NCI-H748 treated with DMSO at 0.1 percent for 48 hours (cell line): ENCODE measurements at places on chromosomes 5 and 9.

- DNase-seq: no peak
Measured at GRCh38 chr9:116646661-116647514, 40.2 kb upstream of the TRIM32 start.

DNA sequence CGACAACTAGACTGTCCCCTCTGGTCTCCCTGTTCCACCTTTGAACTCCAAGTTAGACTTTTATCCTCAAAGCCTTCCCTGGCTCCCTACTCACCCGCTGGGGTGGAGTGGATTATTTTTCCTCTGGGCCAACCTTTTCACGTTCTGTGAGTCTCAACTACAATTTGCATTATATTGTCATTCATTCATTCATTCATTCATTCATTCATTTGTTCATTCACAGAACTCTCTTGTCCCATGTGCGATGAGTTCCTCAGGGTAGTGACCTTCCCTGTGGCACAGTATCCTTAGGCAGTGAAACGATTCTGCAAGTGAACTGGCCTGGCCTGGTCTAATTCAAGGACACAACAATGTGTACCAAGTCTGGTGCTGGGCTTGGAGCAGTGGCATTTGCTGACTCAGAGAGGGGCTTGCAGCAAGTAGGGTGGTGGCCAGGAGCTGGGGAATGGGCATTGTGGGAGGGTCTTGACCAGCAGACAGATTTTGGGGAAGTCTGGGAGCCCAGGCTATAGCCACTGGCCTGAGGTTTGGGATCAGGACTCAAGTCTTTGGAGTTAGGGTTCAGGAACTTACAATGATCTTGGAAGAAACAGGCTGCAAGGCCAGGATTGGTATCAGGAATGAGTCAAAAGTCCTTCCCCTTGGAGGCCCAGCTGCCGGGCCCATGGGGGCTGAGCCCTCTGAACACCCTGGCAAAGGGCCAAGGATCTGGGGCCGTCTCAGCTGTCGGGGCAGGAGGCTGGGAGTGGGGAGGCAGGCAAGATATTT lies 37.2 kb upstream of the COL15A1 start:
- DNase-seq: no peak

DNA sequence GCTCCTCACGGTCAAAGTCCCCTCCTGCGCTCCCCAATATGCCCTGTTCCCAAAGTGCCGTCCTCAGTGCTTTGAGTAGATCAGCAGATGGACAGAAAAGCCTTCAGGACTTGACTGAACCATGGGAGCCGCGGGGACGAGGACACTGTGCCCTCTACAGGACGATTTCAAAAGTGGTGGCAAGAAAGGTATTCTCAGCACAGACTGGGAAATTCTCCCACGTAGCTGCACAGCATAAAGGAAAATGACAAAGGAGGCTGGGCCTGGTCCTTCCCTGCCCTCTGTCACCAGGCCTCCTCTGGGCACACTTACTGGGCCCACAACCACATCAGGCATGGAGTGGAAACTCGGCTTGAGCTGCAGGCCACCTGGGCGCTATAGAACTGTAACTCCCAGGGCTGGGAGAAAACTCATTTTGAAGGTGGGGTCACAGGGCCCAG lies 16.7 kb upstream of the MTMR12 start:
- peak; percentile 83 for DNase-seq

DNA sequence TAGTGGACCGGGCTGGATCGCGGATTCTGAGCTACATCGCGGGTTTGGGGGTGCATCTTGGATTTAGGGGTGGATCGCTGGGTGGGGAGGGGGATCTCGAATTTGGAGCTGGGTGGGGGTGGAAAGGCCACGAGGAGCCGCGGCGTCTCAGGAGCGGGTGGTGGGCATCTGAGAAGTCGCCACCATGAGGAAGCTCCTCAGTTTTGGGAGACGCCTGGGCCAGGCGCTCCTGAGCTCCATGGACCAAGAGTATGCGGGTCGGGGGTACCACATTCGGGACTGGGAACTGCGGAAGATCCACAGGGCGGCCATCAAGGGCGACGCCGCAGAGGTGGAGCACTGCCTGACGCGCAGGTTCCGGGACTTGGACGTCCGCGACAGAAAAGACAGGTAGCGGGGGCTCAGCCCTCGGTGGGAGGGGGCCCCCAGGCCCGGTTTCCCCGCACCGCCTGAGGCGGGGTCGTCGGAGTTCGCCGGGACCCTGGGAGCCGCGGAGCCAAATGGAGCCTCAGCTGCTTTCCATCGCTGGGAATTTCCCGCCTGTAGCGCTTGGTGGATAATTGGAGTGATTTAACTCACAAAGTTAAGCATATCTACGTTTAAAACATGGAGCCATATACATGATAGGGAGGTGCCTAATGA lies 376 bp downstream of the ANKRD18B start:
- DNase-seq: no peak

DNA sequence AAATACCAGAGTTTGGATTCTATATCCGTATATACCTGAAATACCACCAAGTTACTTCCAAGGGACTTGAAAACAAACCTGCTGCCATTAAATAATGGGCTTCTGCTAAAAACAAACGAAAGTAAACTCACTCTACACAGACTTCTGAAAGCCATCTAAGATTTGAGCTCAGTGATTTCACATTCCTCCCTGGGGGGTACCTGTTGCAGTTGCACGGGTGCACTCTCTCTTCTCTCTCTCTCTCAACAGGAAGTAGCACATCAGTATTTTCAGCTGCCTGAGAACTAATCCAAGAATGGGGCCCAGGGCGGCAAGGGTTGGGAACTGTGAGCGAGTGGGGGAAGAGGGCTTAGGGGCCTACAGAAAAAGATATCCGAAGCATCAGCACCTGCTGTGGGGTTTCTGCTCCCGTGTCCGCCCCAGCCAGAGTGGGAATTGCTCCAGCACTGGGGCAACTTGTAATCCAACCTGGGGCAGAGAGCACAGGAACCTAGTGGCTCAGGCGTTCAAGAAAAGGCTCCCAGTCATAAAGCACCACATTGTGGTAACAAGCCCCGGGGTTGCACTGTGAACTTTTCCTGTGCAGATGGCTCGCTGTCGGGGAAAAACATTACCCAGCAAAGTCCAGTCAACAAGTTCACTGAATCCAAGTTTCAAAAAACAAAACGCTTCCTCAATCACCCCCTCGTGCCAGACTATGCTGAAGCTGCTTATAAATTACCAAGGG lies 99.8 kb downstream of the EFNA5 start:
- DNase-seq: peak; percentile 40

DNA sequence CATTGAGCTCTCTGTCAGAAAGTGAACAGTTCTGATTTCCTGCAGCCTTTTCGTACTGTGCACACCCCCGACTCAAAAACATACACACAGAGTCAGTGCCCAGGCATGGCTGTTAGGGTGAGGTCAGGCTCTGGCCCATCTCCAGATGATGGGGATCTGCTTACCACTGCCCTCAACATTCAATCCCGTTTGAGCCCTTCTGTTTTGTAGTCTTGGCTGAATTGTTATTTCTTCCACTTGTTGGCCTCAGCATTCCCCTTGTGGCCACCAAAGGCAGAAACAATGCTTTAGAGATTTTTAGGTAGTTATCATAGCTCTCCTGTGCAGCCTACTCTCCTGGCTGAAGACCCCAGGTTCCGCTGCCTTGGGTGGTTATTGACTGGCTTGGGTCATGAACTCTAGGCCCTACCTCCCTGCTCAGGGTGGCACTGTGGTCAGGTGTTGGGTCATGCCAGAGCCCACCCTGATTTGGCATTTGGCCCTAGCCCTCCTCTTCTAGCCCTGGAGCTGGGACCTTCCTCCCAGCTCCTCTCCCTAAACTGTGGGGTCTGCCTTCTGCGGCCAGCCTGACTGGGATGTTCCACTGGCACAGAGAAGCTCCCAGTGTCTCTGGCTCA lies 7.8 kb upstream of the MYOZ3 start:
- DNase-seq: no peak

GRCh38 chr9:132878695-132879456 lies at the start of gene SPACA9:
SPACA9 (plus strand) TSS chr9:132878898; CDS start chr9:132883948, 5,050 bp downstream.
- peak; percentile 17 for DNase-seq

- no peak for DNase-seq
Measured at GRCh38 chr5:170296036-170296934, 1.3 kb downstream of the LCP2 start.

DNA sequence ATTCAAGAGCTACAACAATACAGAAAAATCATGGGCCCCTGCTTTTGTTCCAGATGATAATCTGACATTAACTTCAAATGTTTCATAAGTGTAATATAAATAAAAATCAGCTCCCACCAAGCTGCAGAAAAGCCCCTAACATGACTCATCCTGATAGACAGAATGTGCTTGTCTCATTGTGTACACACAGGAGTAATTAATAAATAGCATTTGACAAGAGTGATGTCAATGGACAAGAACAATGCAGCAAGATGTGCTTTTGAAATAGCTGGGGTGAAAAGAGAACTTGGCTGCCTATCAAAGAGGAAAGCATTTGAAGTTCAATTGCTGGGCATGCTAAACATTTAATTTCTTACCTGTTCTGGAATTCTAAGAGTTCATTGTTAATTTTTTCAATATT lies 79.2 kb downstream of the DNAH5 start:
- peak; percentile 67 for DNase-seq

DNA sequence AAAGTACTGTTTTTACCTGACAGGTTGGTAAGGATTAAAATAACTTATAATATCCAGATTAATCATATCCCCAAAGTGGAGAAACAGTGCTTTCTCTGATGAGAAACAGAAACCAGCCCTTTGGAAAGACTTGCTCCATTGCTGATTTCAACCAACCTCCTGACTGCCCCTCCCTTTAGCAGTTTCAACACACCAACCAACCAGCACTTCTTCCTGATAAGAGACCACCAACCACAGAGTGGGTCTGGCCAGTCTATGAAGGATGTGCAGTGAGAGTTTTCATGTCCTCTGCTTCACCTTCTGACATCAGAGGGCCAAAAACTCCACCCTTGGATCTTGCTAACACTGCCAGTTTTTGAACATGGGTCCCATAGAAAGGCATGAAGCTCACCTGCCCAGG lies 28.1 kb downstream of the RIGI start:
- no peak for DNase-seq

GRCh38 chr5:154476354-154477205 lies 1.4 kb downstream of the HAND1 start:
- no peak for DNase-seq

DNA sequence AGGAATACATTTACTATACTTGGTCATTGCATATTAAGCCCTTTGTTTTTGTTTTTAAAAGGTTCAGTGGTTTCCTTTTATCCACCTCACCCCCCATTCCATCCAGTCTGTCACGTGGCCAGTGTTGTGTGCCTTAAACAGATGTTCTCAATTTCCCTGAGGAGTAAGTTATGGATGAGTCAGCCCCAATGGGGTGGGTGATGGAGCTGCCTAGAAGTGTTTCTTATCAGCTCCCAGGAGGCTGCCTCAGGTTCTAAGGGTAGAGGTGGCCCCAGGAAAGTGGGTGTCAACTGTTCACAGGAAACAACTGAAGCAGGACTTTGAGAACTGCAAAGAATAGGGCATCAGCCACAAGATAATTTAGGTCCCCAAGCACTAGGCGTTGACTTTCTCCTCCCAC lies 41.1 kb downstream of the ACTBL2 start:
- DNase-seq: no peak

DNA sequence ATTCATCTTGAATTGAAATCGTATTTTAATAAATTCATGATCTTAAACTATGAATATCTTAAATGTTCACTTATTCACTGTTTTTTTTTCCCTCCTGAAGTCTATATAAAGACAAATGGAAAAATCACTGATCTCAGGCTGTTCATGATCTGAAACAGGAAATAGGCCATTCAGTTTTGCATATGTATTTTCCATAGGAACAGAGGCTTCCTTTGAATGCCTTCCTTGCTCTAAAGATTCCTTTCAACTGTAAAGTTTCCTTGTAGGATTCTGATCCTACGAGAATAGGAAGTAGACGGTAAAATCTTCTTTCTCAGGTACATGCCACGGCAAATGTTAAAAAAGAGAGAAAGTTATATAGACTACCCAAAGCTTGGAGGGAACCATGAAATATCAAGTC lies 194.4 kb upstream of the PPP1R2B start:
- no peak for DNase-seq

- no peak for DNase-seq
Measured at GRCh38 chr5:139636207-139636792, 11.8 kb upstream of the CXXC5 start.

DNA sequence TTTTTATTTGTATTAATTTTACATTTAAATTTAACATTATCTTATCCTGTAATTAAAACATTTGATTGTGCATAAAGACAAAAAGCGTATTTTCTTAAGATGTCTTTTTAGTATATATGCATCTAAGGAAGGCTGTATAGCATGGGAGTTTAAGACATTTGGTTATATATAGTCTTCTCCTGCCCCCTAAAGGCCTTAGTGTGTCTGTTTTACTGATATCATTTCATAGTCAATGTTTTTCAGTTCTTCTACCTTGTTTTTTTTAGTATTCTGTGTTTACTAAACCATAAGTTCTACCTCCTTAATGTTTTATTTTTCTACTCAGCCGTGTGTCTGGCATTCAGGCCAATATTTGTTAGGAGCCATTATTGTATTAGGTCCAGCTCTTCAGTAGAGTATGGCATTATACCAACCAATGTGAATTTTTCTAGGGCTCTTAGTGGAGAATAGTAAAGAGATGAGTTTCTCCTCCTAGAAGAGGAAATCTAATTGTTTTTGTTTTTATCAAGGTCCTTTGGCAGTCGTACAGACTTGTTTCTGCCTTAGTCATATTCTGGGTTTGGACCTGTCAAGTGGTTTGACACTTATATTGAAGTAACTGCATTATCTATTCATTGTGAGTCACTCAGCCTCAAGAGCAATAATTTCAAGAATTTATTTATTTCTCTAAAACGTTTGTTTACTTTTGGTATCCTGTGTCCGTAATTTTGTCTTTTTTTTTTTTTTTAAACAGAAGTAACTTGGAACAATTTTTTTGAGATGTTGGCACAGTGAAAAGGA lies 74.8 kb downstream of the SLF1 start:
- DNase-seq: peak; percentile 54

GRCh38 chr9:105151686-105151995 lies 92.8 kb upstream of the SLC44A1 start:
- no peak for DNase-seq

DNA sequence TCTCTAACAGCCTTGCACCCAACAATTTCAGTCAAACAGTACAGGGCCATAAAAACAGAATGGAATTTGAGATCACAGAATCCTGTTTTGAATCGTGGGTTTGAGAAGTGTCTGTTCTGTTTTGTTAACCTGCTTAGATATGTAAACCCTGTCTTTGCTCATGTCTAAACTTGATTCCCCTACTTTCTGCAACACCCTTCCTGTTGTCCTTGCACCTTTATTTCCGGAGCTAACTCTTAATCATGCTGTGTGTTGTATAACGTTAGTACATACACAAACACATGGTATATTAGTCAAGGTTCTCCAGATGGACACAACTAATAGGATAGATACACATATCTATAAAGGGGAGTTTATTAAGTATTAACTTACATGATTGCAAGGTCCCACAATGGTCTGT lies 2229.2 kb upstream of the C9orf72 start:
- DNase-seq: no peak
